Adipocyte (in vitro differentiated cells): ENCODE measurements at places on chromosomes 3 and 15.

DNA sequence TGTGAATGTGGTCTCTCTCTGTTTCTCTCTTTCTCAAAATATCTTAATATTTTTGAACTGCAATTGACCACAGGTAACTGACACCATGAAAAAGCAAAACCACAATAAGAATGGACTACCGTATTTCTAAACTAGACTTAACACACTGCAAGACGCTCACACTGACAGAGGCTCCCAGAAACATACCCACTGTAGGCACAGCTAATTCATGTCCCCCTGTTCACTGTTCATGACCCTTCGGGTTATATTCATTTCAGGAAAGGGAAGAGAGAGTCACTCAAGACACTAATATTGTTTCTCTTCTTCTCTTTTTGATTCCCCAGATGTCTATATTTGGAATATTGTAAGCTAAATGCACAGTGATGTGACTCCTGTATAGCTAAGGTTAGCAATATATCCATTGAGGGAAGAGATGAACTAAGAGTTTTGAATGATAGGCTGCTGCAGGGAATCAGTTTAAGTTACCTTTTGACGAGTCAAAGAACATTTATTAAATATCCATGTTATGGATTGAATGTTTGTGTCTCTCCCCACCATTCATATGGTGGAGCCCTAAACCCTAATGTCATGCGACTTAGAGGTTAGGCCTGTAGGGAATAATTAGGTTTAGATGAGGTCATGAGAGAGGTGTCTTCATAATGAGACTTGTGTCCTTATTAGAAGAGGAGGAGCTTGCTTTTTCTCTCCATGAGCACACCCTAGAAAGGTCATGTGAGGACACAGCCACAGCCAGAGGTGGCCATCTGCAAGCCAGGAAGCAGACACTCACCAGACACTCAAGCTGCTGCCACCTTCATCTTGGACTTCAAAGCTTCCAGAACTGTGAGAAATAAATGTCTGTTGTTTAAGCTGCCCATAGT is 216.6 kb upstream of the GRM7 start:
- DNase-seq = no peak

DNA sequence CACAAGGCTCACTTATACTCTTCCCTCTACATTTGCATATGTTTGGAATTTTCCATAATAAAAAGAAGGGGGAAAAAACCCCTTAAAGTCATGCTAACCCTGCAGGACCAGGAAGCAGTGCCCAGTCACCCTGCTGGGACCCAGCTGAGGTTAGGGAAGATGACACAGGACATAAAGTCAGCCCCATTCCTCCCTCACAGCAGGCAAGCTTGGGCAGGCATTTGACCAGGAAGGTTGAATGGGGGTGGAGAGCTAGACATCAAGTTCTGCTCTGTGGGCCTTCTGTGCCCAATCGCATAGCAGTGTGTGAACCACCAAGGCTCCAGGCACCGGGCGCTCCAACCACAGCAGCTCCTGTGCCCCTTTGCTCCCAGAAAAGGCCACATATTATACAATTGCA is 7.1 kb upstream of the HDAC11 start:
- no peak for DNase-seq

DNA sequence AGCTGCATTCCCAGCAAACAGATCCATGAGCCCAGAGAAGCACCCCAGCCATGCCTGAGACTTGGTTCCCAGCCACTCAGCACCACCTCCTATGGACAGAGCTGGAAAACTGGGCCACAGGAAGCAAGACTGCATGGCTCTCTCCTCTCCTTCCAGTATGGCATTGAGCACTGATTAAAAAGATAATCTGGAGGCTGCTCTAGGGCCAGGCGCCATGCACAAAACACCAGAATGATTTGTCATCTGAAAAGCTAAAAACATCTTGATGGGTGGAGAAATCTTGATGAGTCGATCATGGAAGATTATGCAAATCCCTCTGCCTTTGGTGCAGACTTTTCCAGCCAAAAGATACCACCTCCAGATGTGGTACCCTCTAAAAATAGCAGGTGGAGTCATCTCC is 62.7 kb upstream of the MRPS22 start:
- DNase-seq = peak; percentile 15

GRCh38 chr3:111859974-111860859 is 1.2 kb downstream of the PHLDB2 start:
- peak; percentile 91 for DNase-seq

GRCh38 chr15:62791694-62792093 is 250.9 kb upstream of the TPM1 start:
- DNase-seq = no peak

GRCh38 chr3:62371720-62372591 is 1.4 kb downstream of the FEZF2 start:
- no peak for DNase-seq

DNA sequence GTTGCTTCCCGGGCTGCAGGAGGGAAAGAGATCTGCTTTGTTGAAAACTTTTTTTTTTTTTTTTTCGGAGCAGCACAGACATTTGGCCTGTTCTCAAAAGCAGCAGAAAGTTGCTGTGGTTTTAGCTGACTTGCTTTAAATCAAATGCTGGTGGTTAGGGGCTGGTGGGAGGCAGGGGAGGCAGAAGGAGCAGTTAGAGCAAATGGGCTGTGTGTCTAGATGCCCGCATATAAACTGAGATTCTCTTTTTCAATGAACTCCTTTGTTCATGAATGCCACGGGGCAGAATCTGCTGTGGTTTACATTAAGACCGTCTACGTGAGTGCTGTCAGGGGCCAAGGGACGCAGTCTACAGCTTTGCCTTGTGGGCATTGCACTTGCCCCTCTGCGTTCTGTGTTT is 95.9 kb downstream of the FLNB start:
- no peak for DNase-seq

DNA sequence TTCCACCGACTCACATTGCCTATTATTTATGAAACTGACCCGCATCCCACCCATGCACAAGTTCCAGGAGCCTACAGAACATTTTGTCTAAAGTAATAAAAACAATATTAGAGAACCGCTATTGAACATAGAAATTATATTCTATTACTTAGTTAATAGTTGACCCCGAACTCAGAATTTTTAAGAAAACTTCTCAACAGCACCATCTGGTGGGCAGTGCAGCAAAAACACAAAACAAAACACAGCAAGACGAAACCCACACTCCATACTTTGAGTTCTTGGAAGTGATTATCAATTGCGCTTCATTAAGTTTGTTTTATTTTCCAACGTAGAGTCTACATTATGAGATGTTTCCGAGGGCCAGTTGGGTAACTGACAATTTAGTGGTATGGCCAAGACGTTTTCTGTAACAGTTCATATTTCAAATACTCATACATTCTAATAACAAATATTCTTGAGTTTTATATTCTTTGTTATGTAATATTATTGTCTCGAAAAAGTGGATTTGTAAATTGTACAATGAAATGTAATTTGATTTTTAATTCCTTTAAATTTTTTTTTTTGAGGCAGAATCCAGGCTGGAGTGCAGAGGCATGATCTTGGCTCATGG is 24.0 kb upstream of the C3orf70 start:
- DNase-seq = peak; percentile 67

GRCh38 chr15:25901811-25902605 is 38.9 kb upstream of the ATP10A start:
- no peak for DNase-seq

DNA sequence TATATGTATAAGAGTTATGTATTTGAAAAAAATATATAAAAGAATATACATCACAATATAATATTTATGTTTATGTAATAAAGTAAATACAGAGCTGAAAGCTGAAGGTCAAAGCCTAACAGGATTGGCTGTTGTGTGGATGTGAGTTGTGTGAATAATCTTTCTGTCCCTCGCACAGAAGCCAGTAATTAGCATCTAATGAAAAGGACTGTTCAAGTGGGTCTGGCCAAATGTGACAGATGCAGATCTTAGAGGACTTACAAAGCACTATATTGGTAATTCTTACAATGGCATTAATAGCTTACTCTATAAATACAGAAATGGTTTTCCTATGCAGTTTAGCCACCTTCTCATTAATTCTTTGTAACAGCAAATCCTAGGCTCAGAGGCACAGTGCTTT is 2.4 kb downstream of the MKRN3 start:
- no peak for DNase-seq

- no peak for DNase-seq
These were observed 45.9 kb upstream of the ACTC1 start for GRCh38 chr15:34841262-34841725.

DNA sequence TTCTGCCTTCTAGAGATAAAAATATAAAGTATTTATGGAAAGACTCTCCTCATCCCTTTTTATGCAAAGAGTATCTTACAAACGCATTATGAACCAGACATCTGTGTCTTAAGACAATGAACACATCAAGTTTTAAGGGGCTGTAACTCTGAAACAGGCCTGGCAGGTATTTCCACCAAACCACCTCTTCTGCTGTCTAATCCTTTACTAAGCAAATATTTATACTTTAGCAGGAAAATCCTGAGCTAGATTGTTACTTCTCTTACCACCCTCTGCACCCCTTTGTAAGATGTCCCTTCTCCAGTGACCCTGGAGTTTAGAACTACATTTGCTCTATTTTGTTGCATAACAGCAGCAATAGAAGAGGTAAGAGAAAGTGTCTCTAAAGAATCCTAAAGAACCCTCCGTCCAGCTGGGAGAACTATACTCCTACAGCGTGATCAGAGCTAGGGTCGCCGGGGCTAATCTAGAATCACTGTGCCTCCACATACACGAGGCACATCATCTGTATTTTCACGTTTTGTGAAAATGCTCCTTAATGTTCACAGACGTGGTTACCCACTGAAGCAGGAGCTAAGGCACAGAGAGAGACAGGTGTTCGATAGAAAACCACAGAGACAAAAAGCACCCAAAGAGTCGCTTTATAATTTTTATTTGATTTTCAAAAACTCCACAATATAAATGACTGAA is 129.6 kb downstream of the FOXP1 start:
- DNase-seq = no peak

DNA sequence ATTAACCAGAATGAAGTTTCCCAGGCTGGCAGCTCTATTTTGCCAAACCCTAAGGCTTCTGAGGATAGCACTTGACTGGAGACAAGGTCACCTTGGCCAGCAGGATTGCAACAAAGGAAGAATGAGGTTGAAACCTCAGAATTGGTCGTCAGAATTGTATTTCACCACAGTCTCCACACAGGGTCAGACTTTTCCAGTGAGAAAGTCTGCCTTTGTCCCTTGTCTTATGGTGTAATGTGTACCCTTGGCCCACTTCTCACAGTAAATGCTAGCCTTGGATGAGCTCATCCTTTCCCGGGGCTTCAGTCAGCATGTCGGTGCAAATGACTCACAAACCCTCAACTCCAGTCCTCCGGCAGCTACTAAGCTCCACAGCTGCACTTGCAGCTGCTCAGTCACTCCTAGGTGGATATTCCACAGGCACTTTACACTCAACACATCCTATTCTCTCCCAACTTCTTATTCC is 19.7 kb downstream of the SSR3 start:
- DNase-seq = peak; percentile 98
